HAP-1 (cell line): ENCODE measurements at places on chromosomes 4 and X.

DNA sequence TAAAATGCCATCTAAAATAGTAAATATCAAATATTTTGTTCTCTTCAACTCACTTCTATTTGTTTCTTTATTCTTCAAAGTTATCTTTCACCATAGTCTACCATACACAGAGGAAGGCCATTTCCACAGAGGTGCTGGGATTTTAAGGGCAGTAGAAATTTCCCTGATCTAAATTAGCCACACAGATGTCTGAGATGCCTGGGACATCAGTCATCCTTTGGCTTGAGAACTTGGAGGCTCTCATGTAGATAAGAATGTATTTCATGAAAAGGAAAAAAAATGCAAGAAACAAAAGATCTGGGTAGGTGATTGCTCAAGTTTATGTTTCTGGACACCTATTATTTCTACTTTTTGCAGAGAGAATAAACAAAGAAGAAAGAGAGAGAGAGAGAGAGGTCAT is 1008.2 kb downstream of the NLGN4X start:
- no peak for DNase-seq

- DNase-seq = no peak
Measured at GRCh38 chr4:40258627-40259026, 61.8 kb downstream of the RHOH start.

DNA sequence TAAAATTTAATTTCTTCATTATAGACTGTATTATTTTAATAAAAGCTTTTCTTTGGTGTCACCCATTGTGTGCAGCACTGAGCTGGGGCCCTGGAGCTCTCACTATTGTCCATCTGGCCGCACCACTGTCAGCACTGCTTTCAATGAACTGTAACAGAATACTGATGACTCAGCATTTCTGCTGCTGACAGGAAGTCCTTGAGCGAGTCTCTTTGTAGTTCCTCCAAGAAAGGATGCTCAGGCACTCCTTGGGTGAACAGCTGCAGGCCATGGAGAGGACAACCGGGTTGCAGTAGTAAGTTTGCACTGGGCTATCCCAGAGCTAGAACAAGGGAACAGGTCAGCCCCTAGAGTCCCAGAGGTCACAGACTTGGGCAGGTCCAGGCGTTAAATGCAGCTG is 81.6 kb downstream of the SORBS2 start:
- DNase-seq = peak; percentile 24

DNA sequence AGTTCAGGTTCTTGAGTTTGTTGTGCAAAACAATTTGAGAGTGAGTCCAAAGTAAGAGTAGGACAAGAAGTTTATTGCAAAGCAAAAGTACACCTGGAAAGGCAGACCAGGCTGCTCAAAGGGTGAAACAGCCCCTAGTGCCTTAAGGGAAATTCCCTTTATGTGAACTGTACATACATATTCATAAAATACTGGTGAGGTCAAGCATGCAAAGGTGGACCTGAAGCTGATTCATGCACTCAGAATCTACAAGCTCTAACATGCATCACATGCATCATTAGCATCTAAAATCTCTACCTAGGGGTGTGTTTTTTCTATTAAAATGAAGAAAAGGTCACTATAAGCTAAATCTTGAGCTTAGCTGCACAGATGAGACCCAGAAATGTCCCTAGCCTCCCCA is 266.9 kb downstream of the SPATA18 start:
- DNase-seq = no peak
